Posterior cingulate gyrus (tissue), 11 donors: ENCODE measurements at places on chromosomes 2 and 18.

- peak; percentile 86 for DNase-seq
Observed at GRCh38 chr18:79379931-79380815, 15.6 kb upstream of the NFATC1 start.

DNA sequence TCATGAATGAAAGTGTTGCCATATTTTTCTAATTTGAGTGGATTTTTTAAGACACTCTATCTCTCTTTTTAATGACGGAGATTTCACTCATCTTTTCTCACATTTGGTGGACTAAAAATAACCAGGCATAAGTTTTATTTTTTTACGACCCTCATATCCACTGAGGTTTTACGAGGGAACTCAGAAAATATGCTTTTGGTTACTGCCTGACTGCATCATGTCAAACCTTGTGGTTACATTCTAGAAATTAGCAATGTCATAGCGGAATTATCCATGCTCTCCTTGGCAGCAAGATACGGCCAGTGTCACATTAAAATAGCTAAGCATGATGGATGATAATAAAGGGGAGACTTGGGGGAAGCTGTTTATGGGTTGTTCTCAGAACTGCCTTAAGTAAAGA lies 428.6 kb upstream of the FSHR start:
- DNase-seq, result no peak

DNA sequence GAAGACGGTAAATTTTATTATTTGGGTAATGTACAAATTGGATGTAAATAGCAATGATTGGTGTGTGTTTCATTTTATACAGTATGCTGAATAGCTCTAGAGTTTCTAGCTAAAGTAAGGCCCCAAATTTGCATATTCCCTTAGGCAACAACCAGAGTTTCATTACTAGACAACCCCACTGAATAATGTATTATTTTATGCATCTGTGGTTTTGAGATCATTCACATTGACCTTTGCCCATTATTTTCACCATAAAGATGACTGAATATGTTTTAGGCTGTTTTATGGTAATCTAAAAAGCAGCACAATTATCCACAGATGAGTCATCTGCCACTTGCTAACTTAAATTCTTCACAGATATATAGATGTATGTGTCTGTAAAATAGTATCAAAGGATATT lies 44.5 kb upstream of the C2orf74 start:
- no peak for DNase-seq

DNA sequence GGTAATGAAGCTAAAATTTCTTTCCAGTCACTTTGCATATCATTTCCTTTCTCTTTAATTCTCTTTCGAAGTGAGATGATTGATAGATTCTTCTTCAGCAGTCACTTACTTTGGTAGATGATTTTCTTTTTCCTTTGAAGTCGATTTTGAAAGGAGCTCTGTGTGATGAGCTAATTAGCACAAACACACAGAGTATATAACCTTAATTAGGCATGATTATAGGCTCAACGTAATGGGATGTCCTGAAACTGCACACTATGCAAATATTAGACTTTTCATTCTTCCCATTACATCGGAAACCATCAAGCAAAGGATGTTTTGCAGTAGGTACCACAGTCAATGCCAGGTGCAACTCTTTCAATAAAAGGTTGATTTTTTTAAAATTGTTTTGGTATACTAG lies 6.4 kb upstream of the CTLA4 start:
- no peak for DNase-seq

DNA sequence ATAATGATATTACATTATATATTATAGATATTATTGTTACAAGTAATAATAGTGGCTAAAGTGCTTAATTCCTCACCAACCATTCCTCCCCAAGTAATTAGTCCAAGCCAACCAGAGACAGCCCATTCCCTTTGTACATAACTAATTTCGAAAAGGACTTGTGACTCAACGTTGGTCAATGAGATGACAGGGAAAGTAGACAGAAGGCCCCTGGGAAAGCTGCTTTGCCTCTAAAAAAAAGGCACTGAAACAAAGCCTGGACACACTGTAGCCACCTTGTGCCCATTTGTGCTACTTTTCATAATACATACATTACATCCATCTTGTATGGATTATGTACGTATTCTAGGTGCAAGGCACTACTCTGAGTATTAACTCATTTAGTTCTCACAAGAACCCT lies 28.8 kb downstream of the COLEC12 start:
- no peak for DNase-seq

GRCh38 chr2:20450201-20450999 lies 3.5 kb downstream of the RHOB start:
- peak; percentile 79 for DNase-seq

- peak; percentile 43 for DNase-seq
Observed at GRCh38 chr2:18749912-18750526, 160.7 kb upstream of the NT5C1B start.

GRCh38 chr2:136112317-136113208 lies 5.4 kb downstream of the CXCR4 start:
- peak; percentile 46 for DNase-seq

GRCh38 chr2:10034333-10035052 lies 8.9 kb upstream of the KLF11 start:
- no peak for DNase-seq

GRCh38 chr18:59650266-59650820 lies 46.9 kb downstream of the CCBE1 start:
- no peak for DNase-seq

DNA sequence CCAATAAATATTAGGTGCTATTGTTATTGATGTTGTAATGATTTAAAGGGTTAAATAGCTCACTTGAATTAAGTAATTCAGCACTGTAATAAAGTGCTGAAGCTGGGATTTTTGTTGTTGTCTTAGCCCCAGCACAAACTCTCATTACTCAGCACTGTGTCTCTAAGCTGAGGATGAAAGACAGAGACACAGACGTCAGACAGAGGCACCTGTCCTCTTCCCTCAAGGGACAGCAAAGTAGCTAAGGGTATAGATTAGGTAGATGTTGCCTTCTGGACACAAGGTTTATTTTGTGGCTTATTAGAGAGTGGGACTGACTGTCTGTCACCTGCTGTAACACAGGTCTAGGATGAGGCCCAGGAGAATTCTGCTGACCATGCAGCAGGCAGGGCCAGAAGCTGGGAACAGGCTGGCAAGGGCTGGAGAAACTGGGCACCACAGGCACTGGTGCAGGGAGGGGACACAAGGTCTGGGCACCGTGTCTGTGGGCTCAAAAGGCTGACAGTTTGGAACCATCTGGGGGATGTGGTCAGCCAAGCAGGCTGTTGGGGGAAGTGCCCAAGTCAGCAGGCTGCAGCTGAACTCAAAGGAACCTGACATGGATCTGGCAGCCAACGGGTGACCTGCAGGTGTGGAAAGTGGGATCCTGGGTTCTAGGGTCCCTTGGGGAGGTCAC lies 20.0 kb upstream of the PTPN4 start:
- no peak for DNase-seq

- DNase-seq, result no peak
Observed at GRCh38 chr2:149075105-149075504, 36.6 kb downstream of the LYPD6B start.

DNA sequence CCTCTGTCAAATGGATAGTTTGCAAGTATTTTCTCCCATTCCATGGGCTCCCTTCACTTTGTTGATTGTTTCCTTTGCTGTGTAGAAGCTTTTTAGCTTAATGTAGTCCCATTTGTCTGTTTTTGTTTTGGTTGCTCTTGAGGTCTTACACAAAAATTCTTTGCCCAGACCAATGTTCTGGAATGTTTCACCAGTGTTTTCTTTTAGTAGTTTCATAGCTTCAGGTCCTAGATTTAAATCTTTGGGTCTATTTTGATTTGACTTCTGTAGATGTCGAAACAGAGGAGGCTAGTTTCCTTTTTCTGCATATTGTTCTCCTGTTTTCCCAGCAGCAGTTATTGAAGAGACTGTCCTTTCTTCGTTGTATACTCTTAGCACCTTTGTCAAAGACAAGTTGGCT lies 351.6 kb downstream of the PTPRM start:
- no peak for DNase-seq

DNA sequence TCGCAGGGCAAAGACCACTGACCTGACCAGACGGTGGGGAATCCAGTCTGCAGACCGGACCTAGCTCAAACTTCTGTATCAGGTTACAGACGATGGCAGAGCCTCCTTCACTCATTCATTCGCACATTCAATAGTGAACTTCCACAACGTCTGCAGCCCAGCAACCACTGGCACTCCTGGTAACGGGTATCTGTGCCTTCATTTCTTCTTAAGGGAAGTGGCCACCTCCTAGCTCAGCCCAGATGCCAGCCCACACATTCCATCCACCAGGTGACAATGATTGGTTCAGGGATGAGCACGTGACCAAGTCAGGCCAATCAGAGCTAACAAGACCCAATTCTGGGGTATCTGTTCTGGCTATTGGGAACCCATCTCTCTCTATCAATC lies 15.9 kb upstream of the ARMC9 start:
- no peak for DNase-seq

- DNase-seq, result no peak
Observed at GRCh38 chr2:40654346-40654745, 202.5 kb upstream of the SLC8A1 start.

DNA sequence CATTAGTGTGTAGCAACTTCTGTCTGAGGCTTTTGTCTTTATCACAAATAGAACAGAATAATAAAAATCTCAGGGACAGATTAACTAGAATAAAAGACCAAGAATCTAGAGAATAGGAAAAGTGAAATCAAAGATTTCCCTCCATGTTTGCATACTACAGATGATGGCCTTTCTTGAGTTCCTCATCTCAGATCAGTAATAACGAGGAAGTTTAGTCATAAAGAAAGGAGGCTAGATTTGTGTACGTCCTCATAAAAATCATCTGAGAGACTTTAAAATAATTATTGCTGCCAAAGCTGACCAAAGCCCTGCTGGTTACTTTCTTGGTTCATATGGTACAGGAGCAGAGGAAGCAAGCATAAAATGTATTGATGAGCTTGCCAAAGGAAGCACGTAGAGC lies 117.3 kb downstream of the MIB1 start:
- DNase-seq, result no peak

- no peak for DNase-seq
Observed at GRCh38 chr18:24802456-24802855, 342.0 kb downstream of the HRH4 start.

GRCh38 chr2:3432067-3432466 lies 52.6 kb downstream of the TRAPPC12 start:
- DNase-seq, result no peak

DNA sequence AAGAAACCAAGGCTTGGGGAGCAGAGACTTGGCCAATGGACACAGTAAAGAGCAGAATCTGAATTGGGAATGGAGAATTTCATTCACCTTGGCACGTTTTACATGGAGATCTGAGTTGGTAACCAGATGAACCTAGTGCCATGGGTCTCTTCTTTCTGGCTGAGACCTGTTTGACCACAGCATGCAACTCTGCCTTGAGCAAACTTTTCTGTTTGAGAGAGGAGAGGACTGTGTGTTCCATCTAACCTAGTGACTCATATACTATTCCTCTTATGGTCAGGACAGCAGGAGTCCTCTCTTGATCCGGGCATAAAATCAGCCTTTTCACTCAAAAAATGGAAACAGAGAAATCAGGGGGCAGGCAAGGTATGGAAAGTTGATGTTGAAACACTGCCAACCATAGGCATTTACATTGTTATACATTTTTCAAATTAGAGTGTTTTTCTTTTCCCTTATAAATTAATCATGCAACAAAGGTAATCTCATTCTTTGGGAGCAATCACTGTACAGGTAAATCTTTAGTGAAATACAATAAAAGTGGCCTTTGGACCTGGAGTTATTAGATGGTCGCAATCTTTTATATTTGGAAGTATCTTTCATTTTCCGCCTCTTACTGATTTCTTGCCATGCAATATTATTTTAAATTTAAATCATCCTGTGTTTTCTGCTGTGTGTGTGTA lies 86.7 kb downstream of the NRP2 start:
- no peak for DNase-seq

GRCh38 chr2:96891591-96892333 lies 21.9 kb upstream of the SEMA4C start:
- no peak for DNase-seq

- DNase-seq, result no peak
Observed at GRCh38 chr2:234580686-234581085, 83.8 kb upstream of the ARL4C start.

- no peak for DNase-seq
Observed at GRCh38 chr2:43239981-43240765, 13.8 kb upstream of the ZFP36L2 start.

- no peak for DNase-seq
Observed at GRCh38 chr2:100208141-100208770, 65.9 kb upstream of the AFF3 start.

- no peak for DNase-seq
Observed at GRCh38 chr18:27769152-27769551, 407.8 kb downstream of the CDH2 start.

DNA sequence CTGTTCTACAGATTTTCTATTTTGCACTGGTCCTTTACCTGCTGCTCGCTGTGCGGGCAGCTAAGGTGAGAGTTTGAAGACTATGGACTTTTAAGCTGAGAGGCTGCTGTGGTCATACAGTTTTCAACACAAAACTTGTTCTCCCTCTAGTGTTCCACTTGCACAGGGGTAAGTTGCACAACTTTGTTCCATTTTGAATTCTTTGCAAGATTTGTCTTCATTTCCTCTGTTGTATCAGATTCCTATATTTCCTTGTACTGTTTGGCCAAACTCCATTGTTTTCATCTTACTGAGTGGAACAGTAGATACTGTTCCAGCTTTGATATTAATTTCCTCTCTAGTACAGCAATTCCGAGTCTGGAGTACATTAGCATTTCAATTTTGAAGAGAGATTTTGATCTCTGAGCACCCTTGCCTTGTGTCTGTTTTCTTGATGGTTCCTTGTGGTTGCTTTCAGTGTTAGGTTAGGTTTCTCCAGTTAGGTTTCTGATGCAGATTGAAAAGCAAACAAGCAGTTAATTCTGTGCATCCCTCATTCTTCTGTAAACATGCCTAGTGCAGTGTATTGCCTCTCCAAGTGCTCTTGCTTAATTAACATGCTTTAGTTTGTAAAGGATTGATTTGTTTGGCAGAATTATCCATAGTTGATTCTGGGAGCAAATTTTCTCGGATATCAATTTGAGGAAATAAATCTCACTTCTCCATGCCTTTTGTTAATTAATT lies 188.8 kb downstream of the PTPRM start:
- DNase-seq, result no peak

DNA sequence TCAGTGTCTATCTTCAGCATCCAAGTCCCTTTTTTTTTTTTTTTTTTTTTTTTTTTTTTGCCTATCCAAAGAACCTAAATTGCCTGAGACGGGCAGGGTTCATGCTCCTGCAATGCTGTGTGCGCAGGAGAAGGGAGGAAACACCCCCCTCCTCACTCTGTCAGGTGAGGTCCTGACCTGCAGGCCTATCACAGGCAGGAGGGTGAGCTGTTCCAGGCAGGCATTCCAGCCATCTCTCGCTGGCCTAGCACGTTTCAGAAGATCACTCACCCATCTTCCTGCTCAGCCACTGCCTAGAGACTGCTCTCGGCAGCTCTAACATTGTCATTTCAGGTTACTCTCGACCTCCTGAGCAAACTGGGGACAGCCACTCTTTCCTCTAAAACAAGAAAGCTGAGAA lies 48.4 kb upstream of the LAPTM4A start:
- no peak for DNase-seq
